ENCODE measurements at places on chromosomes 7 and 10.

- DNase-seq: peak; percentile 93
These were observed 95.4 kb downstream of the ELMO1 start for GRCh38 chr7:37352974-37353948.

DNA sequence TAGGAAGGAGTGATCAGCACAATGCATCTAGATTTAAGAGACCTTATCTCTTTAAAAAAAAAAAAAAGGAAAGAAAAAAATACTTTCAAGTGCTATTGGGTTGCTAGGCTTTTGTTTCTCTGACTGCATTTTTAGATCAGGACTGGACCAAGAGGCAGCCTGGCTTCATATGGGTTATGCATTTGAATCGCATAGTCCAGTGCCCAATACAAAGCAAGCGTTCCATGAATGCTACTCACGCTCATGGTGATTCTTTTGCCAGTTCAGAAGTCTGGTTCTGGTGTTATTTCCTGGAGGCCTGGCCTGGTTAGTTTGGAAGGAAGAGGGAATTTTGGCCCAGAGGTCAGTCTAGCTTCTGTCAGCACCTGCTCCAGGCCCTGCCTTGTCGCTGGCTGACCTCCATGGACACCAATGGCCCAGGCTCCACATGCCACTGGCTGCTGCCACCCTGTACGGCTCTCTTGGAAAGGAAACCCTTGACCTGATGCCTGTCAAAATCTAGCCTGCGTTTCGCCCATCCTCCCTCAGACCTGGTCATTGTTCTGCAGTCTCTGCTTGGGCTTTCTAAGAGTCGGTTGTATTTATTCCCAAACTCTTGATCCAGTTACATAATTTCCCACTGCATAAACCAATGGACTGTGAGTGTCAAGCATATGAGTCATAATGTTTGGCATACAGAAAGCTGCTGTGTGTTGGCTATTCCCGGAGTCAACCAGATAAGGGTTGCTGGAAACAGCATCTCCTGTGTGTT is 74.3 kb upstream of the MKX start:
- no peak for DNase-seq

- no peak for DNase-seq
These were observed 33.9 kb upstream of the MKX start for GRCh38 chr10:27779462-27780015.

DNA sequence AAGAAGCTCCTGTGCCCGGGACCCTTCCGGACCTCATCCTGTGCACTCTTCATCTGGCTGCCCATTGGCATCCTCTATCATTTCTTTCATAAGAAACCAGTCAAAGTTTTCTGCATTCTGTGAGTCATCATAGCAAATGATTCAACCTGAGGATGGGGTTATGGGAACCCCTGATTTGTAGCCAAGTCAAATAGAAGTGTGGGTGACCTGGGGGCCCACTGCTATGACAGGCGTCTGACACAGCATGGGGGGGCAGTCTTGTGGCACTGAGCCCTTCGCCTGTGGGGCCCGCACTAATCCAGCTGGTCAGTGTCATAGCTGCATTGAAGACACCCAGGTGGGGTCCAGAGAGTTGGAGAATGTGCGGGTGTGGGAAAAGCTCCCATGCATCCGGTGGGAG is 230.4 kb downstream of the USP6NL start:
- no peak for DNase-seq

DNA sequence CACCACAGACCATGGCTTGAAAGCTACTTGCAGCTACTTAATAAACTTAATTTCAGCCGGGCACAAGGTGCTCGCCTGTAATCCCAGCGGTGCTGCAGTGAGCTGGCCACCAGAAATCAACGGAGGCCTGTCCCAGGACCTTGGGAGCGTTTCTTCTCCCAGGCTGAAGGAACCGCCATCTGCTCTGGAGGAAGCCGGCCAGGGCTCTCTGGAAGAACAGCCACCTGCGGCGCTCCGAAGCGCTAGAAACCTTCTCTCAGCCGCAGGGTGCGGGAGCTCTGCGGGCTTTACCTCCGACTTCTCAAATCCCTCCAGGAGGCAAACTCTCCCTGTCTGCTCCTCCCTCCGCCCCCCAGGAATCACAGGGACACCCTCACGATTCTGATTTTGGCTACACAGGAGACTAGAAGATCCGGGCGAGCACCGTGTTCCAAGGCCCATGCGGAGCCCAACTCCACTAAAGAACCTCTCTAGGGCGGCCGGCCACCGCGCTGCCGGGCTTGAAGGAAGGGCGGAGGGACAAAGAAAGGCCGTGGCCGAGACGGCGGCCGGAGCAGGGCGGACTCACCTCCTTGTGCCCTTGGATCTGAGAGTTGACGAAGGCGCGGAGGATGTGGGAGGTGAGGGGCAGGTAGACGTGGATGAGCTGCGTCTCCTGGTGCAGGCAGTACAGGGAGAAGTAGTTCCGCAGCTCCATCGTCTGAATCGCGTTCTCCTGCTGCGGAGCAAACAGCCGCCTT is 14.4 kb downstream of the NUDT1 start:
- no peak for DNase-seq

- peak; percentile 92 for DNase-seq
These were observed 33.2 kb upstream of the MKRN1 start for GRCh38 chr7:140512317-140513000.

DNA sequence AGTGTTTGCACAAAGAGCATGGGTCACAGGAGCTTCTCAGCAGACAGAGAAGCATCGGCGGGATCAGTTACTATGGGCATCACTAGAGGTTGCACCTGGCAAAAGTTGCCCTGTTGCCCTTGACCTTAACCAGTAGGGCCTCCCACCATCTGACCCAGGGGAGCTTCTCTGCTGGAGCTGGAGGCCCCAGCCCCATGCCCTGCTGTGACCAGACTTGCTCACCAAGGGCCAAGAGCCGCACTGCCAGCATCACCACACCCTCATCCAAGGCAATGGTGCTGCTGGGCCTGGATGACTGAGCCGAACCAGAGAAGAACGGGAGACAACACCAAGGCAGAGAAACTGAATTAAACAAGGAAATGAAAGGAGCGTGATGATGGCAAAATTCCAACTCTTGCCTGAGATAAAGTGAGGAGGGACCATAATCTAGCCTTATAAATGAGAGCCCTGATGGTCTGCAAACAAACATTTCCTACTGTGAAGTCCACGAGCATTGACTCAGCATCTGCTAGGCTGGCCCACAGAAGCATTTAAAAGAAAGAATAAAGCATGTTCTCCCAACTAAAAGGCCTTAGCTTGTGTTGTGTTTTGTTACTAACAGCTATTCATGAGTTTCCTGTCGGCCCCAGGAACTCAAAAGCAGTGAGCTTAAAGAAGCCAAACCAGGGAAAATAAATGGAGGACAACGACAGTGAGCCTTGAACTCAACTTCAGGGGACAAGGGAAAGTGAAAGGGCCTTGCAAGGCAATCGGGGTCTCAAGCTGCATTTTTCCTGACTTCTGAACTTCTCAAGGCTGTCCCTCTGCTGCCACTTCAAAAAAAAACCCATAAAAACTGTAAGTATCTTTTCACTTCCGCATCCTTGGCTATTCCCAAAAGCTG is 60.4 kb downstream of the AFAP1L2 start:
- no peak for DNase-seq

- no peak for DNase-seq
These were observed 74.2 kb upstream of the HECW1 start for GRCh38 chr7:43038254-43038653.

- no peak for DNase-seq
These were observed 320.0 kb downstream of the EXOC4 start for GRCh38 chr7:133572843-133573242.
